NCI-H2171 (cell line): ENCODE measurements at places on chromosomes 3 and 15.
A peak's percentile ranks its signal among the peaks of the same experiment; 100 is the strongest.

- DNase-seq: no peak
These were observed 238.1 kb upstream of the STT3B start for GRCh38 chr3:31294430-31295149.

- no peak for DNase-seq
These were observed 48.7 kb downstream of the CORO2B start for GRCh38 chr15:68627476-68627875.

- DNase-seq: no peak
These were observed 27.0 kb downstream of the NDUFB4 start for GRCh38 chr3:120622870-120623726.

- no peak for DNase-seq
These were observed 59.3 kb upstream of the UBE2E1 start for GRCh38 chr3:23746441-23746840.

GRCh38 chr3:150259526-150260397, 148.3 kb upstream of the TSC22D2 start:
- DNase-seq: no peak

GRCh38 chr15:78364233-78364632, 24.1 kb downstream of the CRABP1 start:
- DNase-seq: peak; percentile 33

- no peak for DNase-seq
These were observed 6.1 kb downstream of the CD96 start for GRCh38 chr3:111548092-111548491.

- DNase-seq: no peak
These were observed 1.8 kb downstream of the HCLS1 start for GRCh38 chr3:121658716-121659435.
